ENCODE measurements at places on chromosomes 11 and 22.

DNA sequence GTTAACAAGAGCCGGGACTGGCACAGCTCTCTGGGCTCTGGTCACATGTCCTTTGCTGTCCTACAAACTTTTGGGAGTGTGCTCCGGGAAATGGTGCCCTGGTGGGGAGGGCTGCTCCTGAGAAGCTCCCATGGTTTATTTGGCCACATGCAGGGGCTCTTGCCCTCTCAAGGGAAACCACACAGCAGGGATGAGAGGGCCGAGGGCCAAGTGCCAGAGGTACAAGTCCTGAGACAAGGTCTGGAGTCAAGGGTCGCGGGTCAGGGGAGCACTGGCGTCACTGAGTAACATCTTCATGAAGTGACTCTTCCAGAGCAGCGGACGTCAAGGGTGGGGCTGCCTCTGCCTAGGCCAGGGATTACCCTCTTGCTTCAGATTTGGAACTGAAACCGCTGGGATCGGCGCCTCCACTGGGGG lies 1160.6 kb downstream of the TBC1D22A start:
- no peak for DNase-seq

DNA sequence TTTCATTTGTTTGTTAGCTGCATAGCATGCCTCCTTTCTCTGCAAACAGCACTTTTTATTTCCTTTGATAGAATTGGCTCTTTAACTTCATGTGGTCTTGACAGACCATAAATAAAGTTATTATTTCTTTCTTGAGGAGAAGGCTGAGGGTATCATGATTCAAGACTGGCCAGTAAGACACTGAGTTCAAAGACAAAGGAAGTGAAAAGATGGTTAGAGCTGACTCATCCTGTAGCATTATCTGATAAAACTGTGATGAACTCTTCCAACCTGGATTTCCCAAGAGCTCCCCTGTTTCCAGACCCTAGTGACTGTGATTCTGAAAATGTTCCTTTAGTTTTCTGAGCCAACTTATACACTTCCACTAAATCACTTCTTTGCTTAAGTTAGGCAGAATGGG lies 179.3 kb upstream of the FAT3 start:
- DNase-seq: no peak

GRCh38 chr11:68923614-68924013 lies 19.9 kb downstream of the IGHMBP2 start:
- DNase-seq: no peak

GRCh38 chr11:76680518-76681425 lies 10.2 kb upstream of the LRRC32 start:
- DNase-seq: peak; percentile 38

- DNase-seq: no peak
These were observed 1.2 kb downstream of the MS4A4E start for GRCh38 chr11:60241786-60242185.

DNA sequence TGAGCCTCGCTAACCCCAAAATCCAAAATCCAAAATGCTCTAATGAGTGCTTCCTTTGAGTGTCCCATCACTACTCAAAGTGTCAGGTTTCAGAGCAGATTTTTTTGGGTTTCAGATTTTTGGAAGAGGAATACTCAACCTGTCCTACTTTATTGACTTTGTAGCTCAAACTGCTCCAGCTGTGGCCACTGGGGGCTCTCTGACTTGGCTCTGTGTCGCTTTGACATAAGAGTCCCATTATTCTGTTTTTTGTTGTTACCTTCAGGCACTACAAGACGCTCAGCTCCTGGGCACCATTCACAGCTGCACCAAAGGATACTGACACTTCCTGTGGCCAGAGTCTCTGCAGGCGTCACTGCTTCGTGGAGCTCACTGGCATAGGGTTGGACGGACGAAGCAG lies 41.1 kb downstream of the PHF21B start:
- DNase-seq: no peak

GRCh38 chr11:57646194-57646798 lies 3.4 kb downstream of the YPEL4 start:
- no peak for DNase-seq

GRCh38 chr22:24894220-24894975 lies 52.1 kb downstream of the LHFPL7 start:
- no peak for DNase-seq

- no peak for DNase-seq
These were observed 160.2 kb downstream of the KIRREL3 start for GRCh38 chr11:126840201-126840886.

- no peak for DNase-seq
These were observed 246.2 kb downstream of the ST3GAL4 start for GRCh38 chr11:126601550-126602215.

GRCh38 chr11:33478111-33478573 lies 221.0 kb downstream of the HIPK3 start:
- no peak for DNase-seq

- DNase-seq: no peak
These were observed 32.0 kb downstream of the TRIM66 start for GRCh38 chr11:8650401-8650990.

- DNase-seq: no peak
These were observed 294.2 kb upstream of the ANO3 start for GRCh38 chr11:26037716-26038115.

DNA sequence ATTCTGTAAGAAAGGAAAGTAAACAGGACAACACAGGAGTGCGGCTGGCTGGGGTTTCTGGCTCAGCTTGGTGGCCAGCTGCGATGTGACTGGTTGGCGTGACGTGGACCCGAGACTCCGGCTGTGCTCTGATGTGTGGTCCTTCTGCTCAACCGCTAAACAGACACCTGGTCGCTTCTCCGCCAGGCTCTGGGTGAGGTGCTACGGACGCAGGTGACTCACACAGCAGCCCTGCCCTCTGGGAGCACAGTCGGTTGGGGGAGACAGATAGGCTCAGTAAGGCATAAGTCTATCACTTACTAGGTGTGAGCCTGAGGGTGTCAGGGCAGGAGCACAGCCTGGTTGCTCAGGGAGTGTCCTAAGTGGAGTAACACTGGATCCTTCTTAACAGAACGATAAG lies 8.2 kb downstream of the RTL6 start:
- DNase-seq: no peak

DNA sequence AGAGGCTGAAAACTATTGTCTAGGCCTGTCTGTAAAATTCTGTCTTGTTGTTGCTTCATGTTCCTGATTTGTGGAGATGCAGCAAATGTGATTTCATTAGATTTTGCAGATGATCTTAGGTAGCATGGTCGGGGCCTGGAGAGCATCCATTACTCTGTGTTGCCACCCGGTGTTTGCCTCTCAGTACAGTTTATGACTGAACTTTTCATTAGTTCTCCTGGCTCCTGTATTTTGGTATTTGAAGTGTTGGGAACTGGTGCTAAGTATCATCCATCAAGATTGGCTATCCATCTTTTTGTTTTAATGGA lies 7.7 kb downstream of the YWHAH start:
- no peak for DNase-seq

DNA sequence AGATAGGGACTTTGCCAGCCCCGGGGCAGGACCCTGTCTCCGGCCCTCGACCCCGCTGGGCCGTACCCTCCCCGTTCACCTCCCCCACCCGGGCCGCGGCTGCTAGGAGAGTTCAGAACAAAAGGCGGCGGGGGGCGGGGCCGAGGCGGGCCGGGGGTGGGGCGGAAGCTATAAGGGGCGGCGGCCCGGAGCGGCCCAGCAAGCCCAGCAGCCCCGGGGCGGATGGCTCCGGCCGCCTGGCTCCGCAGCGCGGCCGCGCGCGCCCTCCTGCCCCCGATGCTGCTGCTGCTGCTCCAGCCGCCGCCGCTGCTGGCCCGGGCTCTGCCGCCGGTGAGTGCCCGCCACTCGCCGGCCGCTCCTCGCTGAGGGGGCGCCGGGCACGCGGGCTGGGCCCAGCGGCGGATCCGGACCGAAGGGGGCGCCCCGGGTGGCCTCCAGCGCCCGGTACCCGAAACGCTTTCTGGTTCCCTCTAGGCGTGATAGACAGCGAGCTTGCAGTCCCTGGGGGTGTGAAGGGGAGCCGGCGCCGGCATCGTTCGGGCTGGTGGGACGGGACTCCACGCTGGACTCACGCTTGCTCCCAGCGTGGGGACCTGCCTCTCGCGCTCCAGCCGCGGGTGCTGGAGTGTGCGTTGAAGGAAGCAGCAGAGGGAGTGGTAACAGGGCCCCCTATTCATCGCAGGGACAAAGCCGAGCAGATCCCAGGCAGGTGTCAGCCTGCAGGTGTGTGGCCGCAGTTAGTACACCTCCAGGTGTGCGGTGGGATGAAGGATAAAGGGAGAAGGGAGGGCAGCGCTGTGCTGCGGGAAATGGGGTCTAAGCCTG lies at the start of gene MMP11:
TSS of gene MMP11 (plus strand) at position 201 of the 825 bp plus-strand sequence. CDS start at position 223, 22 bp downstream.
- peak; percentile 39 for DNase-seq

- no peak for DNase-seq
These were observed 360.0 kb downstream of the OPCML start for GRCh38 chr11:133172349-133172748.

GRCh38 chr22:33325232-33326004 lies 267.2 kb upstream of the SYN3 start:
- no peak for DNase-seq

- DNase-seq: no peak
These were observed 10.0 kb upstream of the PRR5 start for GRCh38 chr22:44691796-44692661.

- DNase-seq: no peak
These were observed 3.1 kb downstream of the CDC42EP1 start for GRCh38 chr22:37563153-37564081.

DNA sequence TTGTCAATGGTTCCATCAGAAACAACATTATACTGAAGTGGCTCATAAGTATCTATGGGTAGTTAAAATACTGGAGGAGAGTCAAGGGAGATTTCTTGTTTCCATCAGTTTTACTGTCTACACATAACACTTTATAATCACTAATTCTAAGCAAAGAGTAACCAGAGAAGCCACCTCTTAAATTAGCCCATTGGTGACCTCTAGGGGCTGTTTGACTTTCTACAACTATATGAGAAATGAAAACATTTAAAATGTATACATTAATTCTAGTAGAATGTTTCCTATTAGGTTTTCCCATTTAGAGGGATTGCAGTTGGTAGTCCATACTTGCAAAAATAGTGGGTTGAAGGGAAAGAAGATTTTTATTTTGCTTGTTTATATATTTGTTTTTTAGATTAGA lies 504.3 kb downstream of the FAM181B start:
- no peak for DNase-seq

GRCh38 chr11:116610190-116610589 lies 162.6 kb downstream of the BUD13 start:
- no peak for DNase-seq

DNA sequence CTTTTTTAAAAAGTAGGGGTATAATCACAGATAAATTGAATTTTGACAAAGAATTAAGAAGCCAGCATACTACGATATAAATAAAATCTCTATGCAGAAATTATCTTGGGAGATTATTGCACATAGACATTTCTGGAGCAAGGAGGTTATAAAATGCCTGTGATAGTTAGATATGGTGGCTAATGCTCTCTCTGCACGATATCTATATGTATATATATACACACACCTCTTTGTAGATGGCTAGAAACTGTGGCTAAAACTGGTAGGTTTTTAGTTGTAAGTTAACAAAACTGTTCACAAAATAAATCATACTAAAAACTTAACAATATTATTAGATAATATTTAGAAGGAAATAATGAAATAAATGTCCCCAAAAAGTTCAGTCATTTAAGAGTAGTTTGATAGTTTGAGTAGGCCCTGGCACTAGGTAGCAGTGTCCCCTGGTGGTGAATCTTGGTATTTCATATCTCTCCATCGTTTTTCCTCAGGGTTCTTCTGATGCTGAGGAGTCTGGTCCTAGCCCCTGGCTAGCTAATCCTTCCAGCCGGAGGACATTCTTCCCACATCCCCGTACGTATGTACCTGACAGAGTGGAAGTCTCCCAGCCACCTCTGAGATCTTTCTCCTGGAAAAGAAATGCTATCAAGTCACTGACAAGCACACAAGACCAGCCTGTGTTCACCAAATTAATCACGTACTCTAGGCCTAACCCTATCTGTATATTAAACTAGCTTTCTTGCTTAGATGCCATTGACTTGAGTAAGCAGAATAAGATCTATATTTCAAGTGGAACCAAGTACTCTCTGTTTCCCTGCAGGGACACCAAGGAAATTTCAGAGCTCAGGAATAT lies 32.2 kb downstream of the ART5 start:
- peak; percentile 16 for DNase-seq

GRCh38 chr11:131884461-131885073 lies 514.2 kb downstream of the NTM start:
- DNase-seq: no peak

- DNase-seq: no peak
These were observed 41.3 kb upstream of the SLN start for GRCh38 chr11:107752949-107753822.

GRCh38 chr22:39601180-39601535 lies 30.6 kb downstream of the CACNA1I start:
- DNase-seq: no peak

GRCh38 chr22:27107824-27108223 lies 450.4 kb downstream of the MIAT start:
- DNase-seq: no peak

DNA sequence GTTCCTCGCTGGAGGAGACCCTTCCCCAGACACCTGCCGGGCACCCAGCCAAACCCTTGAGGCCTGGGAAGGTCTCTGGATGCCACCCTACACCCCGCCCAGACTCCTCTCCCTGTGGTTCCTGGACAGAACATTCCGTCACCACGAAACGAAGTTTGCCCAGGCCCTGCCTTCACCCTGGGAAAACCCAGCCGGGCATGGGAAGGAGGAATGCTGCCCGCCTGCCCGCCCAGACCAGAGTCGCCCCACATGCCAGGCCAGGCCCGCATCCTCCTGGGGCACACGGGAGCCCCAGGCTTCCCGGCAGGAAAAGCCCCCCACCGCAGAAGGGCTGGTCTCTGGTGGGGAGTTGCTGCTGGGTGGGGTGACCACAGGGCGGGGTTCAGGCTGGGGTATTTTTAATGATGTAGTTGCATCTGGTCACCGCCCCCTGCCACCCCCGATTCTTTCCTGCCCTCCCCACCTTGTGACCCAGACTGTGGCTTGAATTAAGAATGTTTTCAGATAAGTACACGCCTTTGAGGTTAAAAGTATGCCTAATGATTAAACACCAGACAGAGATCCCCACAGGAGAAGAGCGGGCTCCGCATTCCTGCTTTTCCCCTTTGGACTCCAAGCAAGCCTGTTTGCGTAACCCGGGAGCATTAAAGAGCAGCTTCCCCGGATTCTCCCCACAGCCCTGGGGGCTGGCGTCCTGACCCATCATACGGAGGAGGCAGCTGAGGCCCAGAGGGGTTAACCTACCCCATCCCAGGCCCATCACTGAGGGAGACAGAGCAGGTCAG lies 44.6 kb upstream of the PPARA start:
- no peak for DNase-seq

DNA sequence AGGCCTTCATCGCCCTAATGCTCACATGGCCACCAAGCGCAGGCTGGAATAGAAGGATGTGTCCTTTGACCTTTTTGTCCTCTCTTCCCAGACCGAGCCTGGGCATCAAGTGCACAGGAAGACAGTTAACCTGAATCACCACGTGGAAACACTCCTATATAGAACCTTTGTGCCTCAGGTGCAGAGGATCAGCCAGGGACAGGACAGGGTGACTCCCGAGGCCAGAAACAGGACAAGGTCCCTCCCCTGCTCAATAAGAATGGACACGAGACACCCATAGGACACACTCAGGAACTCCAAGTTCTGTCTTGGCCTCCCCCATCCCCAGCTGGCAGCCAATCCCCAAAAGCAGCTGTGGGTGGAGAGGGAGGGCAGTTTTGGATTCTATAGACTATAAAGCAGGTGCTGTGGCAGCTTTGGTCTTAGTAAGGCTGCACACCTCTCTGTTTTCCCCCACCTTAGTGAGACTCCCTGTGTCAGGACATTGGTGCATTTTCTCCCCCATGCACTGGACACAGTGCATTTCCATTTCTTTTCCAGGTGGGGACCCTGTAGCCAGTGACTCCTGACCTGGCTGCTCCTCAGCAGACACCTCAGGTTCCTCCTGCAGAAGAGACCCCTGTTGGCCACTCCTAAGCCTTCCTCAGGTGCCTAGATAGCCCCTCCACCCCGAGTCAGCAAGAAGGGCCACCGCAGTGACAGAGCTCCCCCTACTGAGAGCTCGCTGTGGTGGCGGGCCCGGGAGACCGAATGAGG lies 43.6 kb upstream of the POU2AF1 start:
- peak; percentile 57 for DNase-seq

Data from stimulated activated CD4-positive, alpha-beta T cell treated with anti-CD3 and anti-CD28 coated beads, Interleukin-2, amount 100 ng/mL, for 4 hours (primary cell).